Activated CD8-positive, alpha-beta T cell treated with anti-CD3 and anti-CD28 coated beads, Interleukin-2, amount 10 ng/mL, durations not matched to agents 7 days and 5 days (primary cell): ENCODE measurements at places on chromosomes 3 and 15. TPM values are rescaled to one million over a fixed set of nuclear protein-coding genes. Genes with fewer than 3 reads are reported as not detected.
A peak's percentile ranks its signal among the peaks of the same experiment; 100 is the strongest.

DNA sequence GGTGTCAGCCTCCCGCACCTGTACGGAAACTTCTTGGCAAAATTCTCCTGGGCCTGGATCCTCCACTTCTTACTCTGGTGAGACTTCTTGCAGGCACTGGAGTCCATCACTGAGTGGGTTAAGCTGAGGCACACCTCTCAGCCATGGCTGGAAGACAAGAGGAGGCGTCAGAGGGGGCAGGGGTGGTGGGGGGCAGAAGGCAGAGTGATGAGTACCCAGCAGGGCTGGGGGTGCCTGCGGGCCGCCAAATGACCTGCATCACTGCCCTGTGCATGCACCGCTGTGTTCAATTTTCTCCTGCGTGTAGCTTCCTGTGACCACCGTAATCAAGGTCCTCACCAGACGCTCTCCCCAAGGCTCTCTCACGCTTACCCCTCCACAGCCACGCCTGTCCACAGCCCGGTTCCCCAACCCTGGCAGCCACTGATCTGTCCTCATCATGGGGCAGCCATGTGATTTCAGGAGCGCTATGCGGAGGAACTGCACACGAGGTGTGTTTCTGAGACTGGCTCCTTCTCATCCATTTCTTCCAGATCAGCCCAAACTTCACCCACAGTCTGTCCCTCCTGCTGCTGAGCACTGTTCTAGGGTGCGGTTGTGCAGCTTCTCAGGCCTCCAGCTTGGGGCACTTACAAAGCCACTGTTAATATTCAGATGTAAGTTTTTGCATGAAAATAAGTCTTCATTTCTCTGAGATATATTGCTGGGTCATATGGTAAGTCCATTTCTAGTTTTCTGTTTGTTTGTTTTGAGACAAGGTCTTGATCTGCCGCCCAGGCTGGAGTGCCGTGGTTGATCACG, 5.2 kb downstream of the C3orf22 start:
- no peak for DNase-seq

- no peak for DNase-seq
These were observed 787.7 kb downstream of the NAALADL2 start for GRCh38 chr3:175646865-175647264.

GRCh38 chr3:58899159-58899952, 150.5 kb downstream of the CFAP20DC start:
- peak; percentile 28 for DNase-seq

- DNase-seq: no peak
These were observed 9.2 kb upstream of the EIF2B5 start for GRCh38 chr3:184126006-184126405.

GRCh38 chr3:177802151-177802900, 605.0 kb upstream of the TBL1XR1 start:
- DNase-seq: no peak

- DNase-seq: no peak
These were observed 420.6 kb downstream of the MECOM start for GRCh38 chr3:169242708-169243513.

Gene GXYLT2
- not detected for total RNA-seq
